NCI-H524 treated with DMSO at 0.1 percent for 48 hours (cell line): ENCODE measurements at places on chromosomes 2 and 18.
A peak's percentile ranks its signal among the peaks of the same experiment; 100 is the strongest.

- no peak for DNase-seq
Measured at GRCh38 chr2:229719926-229720647, 5.7 kb upstream of the DNER start.

GRCh38 chr2:71505086-71505769 is 51.9 kb downstream of the DYSF start:
- peak; percentile 39 for DNase-seq

DNA sequence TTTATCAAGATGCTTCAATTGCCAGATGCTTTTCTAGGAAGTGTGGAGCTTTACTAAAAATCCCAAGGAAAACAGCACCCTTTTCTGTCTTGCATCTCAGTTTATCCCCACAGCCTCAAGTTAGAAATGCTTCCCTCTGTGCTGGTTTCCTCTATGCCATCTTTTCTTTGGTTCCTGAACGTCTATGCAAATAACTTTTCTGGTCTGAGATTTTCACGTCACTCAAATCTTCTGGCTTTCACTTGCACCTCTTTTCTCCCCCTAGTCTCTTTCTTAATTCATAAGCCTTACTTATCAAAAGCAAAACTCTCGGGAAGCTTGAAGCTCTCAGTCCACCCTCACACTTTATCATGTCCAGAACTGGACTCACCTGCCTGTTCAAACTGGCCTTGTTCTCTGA is 33.9 kb downstream of the ARHGAP25 start:
- DNase-seq, result no peak

DNA sequence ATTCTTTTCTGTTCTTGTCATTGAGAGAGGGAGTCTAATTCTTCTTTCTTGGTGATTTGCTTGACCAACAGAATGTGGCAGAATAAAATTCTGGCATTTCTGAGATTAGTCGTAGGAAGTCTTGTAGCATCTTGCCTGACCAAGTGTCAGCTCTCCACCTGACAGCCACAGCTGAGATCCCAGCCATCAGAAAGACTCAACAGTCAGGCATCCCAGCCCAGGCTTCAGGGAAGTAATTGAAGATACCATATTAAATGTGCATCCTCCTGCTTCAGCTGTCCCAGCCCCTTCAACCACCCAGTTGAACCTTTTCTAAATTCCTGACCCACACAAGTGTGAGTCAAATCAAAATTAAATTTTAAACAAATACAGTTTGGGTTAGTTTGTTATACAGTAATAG is 208.3 kb downstream of the PIK3C3 start:
- no peak for DNase-seq

DNA sequence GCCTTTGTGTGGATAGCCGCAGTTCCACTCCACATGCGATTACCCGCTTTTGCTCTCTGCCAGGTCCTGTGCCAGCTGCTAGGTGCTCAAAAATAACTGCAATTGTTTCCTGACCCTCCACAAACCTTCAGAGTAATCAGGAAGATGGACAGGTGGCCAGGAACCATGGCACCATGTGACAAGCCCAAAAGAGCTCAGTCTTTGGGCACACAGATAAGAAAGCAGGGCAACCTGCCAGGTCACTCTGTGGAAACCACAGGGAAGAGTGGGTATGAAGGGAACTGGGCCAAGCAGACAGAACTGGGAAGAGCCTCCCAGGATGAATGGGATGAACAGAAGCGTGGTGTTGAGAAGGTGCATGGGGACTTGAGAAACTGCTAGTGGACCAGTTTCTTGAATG is 79.4 kb upstream of the AGAP1 start:
- DNase-seq, result peak; percentile 59

DNA sequence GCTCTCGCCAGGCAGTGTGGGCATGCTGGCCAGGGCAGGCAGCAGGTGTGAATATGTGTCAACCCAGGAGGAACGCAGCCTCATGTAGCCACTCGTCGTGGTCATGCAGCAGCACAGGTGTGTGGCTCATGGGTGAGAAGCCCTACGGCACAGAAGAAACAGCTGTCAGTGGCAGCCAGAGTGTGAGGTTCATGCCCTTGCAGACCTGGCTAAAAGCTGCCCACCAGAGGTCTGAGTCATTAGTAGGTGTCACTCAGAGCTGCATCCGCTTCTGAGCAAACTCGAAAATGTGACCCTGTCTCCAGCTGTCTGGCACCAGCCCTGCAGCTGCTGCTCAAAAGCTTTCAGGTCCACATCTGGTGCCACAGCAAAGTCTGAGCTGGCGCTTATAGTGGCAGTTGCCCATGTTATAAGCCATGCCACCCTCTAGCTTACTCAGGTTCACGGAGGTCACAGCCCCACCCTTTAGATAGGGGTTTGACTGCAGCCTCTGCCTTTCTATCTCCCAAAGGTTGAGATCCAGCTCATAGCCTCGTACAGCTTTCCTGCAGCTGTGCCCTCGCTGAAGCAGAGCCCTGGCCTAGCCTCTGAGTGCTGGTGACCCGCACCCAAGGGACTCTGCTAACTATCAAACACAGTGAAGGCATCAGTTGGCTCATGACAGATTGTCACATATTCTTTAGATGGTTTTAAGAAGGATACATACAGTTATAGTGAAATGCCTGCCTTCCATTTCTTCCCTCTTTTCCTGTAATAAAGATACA is 195.0 kb downstream of the CCDC102B start:
- no peak for DNase-seq

GRCh38 chr2:201580486-201580885 is 62.8 kb downstream of the TMEM237 start:
- no peak for DNase-seq

- no peak for DNase-seq
Measured at GRCh38 chr2:217756375-217757107, 246.3 kb downstream of the TNS1 start.

DNA sequence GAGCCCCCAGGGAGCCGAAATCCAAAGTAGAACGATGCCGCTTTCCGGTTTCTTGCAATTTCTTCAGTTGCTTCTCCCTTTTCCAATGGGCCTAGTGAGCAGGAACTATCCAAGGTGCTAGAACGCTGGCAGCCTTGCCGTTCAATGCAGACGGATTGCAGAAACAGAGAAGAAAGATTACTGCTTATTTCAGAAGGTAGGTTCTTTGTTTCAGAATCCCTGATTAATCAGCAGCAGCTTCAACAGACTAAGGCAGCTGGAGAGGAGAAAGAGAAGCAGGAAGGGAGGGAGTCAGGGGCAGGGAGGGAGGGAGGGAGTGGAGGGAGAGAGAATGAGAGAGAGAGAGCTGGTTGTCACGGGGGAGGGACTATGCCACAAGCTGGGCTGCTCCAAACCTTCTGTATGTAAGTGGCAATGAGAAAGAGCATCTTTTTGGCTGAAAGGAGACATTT is 576 bp downstream of the NYAP2 start:
- DNase-seq, result peak; percentile 44

DNA sequence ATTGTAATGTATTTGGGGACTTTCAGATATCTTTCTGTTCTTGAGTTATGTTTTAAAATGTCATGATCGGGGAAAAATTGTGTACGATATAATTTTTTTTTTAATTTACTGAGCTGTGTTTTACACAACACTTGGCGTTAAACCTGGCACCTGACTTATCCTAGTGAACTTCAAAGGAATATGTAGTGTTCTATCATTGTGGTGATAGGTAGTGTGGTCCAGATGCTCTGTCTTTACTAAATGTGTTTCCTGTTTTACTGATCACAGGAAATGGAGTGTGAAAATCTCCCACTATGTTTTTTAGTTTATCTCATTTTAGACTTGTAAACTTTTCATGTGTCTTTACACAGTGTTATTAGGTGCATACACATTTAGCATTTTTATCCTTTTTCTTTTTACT is 98.0 kb downstream of the SLC5A7 start:
- DNase-seq, result no peak

DNA sequence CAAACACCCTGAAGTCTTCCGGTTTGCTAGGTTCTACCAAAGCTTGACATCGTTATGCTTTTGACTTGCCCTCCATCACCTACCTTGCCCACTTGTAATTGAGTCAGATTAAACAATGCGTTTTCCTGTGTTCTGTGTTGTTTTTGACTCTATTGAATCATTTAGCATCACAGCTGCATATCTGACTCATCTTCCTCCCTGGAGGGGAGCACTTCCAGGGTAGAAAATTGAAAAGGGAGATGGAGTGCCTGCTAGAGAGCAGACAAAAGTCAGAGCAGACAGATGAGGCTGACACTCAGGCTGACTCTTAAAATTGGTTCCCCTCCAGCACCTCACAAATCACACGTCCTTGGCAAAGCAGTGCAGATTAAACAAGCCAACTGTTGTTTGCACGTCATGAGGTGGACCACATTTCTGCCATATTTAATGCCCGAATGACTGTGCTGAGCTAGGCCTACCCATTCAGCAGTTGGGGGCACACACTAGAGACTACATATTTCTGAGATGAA is 2.2 kb downstream of the MPP4 start:
- DNase-seq, result no peak

DNA sequence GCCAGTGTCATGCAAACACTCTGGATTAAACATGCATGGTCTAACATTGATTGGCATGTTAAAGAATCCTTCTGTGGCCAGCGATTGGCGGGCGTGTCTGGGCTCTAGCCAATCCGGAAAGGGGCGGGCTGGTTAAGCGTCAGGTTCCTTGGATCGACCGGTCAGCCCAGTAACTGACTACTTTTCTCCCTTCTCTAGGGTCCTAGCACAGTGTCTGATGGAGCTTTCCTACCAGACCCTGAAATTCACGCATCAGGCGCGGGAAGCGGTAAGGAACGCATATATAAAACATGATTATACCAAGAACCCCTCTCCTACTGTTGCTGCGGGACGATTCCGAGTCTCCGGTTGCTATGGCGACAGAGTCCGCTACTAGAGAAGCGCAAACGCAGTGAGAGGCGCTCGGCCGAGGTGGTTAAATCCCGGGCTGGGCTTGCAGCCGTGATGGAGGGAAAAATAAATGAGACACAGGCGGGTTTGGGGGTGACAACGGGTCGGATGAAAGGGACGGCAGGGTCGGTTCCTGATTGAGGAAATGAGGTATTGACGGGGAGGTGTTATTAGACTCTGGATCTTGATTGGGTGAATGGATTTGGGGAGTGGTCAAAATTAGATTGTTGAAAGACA is 29.4 kb downstream of the KATNAL2 start:
- DNase-seq, result peak; percentile 75

DNA sequence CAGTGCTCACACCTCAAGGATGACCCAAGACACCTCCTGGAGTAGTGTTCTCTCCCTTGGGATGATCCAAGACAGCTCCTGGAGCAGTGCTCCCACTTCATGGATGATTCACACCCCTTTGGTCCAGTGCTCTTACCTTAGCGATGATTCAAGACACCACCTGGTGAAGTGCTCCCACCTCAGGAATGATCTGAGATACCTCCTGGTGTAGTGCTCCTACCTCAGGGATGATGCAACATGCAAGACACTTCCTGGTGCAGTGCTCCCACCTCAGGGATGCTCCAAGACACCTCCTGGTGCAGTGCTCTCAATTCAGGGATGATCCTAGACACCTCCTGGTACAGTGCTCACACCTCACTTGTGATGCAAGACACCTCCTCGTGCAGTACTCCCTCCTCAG is 123.1 kb downstream of the ASB1 start:
- no peak for DNase-seq

DNA sequence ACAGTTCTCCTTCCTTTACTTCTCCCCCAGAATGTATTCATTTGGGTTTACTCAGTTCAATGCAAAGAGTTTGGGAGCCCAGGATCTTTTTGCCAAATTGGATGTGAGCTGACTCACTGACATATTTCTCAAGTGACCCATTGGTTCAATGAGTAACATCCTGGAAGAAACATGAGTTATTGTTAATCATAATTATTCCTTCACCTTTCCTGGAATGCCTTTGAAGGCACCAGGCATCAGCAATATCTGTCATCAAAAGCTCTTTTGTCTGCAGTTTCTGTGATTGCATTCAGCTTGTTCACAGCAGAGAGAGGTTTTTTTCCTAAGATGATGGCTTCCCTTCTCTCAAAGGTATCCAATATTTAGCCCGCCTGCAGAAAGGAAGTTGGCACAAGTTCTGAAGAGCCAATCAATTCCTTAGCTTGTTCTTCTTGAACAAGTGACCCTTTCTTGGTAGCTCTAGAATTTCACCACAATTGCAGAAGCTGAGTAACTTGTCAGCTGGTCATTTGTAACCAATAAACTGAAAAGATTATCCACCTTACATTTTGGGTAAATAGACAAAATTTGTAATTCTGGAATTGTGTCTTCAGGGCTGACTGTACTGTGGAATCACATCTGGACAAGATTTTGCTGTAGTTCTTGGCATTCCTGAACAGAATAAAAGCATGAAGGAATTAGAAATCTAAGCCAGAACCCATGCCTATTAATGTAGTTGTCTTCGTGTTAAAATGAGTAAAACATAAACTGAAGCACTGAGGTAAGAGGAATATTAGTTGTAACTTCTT is 72.2 kb upstream of the TMEM17 start:
- DNase-seq, result no peak

- DNase-seq, result no peak
Measured at GRCh38 chr2:230793572-230794359, 71.0 kb upstream of the ITM2C start.

GRCh38 chr2:234679301-234679740 is 182.4 kb upstream of the ARL4C start:
- no peak for DNase-seq

- DNase-seq, result no peak
Measured at GRCh38 chr2:206531996-206532543, 88.7 kb downstream of the ADAM23 start.

DNA sequence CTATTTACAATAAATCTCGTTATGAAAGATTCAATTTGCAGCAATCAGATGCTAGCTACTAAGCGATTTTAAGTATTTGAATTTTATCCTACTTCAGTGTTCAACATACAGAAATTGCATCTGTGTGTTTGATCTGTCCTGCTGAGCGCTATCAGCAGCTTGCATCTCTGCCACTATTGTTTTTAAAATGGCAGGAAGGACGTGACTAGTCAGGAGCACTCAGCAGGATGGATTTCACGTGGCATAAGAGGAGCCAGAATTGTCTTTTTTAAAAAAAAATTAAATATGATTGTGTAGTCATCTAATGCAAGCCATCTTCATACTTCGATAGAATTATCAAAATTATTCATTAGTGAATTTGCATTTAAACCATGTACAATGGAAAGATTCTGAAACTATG is 2.8 kb upstream of the KLHL14 start:
- no peak for DNase-seq

GRCh38 chr2:182554950-182555349 is 128.1 kb upstream of the PDE1A start:
- DNase-seq, result no peak

DNA sequence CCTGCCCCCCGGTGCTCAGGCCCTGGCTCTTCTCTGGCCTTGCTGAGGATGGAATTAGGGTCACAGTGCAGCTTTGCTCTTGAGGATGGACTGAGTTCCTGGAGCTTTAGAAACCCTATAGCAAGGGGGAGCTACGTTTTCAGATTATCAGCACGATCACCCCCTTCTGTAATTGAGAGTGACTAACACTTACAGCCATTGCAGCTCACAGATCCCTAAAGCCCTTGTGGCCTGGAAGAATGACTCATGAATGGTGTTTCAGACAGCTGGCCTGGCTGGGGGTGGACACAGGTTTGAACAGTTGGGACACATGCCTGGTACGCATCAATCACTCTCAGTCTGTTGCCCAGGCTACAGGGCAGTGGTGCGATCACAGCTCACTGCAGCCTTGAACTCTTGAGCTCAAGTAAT is 79.7 kb upstream of the IGFBP5 start:
- no peak for DNase-seq
